ENCODE measurements at places on chromosomes 1 and 21. TPM values are rescaled to one million over a fixed set of nuclear protein-coding genes. Genes with fewer than 3 reads are reported as not detected.
A peak's percentile ranks its signal among the peaks of the same experiment; 100 is the strongest.

GRCh38 chr1:224266915-224267856 lies 62.8 kb downstream of the NVL start:
- no peak for DNase-seq

- no peak for DNase-seq
Observed at GRCh38 chr1:36486439-36487335, 4.0 kb upstream of the CSF3R start.

DNA sequence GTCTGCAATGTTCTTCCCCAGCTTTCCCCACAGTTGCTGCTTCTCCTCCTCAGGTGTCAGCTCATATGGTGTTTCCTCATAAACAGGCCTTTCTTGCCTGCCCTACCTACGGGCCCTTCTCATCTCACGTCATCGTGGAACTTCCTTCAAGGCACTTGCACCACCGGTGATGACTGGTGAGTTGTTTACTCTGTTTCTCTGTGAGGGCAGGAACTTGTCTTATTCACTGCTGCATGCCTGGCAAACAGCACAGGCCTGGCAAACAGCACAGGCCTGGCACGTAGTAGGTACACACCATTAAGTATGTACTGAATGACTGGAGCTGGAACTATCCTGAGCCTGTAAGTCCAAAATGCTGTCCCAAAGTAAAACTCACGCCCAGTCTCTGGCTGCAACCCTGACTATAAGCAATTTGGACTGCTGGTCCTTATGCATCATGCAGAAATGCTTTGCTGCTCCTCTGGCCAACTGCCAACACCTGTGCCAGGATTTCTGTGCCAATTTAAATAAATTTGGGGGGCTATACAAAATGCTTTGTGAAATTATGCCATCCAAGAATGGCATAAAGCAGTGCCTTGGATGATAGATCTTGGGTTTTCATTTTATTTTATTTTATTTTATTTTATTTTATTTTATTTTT lies 25.7 kb downstream of the STK40 start:
- peak; percentile 29 for DNase-seq

GRCh38 chr1:165854101-165854845 lies 26.9 kb downstream of the UCK2 start:
- no peak for DNase-seq

- DNase-seq, result no peak
Observed at GRCh38 chr21:43279578-43279894, 110.7 kb downstream of the CRYAA start.

DNA sequence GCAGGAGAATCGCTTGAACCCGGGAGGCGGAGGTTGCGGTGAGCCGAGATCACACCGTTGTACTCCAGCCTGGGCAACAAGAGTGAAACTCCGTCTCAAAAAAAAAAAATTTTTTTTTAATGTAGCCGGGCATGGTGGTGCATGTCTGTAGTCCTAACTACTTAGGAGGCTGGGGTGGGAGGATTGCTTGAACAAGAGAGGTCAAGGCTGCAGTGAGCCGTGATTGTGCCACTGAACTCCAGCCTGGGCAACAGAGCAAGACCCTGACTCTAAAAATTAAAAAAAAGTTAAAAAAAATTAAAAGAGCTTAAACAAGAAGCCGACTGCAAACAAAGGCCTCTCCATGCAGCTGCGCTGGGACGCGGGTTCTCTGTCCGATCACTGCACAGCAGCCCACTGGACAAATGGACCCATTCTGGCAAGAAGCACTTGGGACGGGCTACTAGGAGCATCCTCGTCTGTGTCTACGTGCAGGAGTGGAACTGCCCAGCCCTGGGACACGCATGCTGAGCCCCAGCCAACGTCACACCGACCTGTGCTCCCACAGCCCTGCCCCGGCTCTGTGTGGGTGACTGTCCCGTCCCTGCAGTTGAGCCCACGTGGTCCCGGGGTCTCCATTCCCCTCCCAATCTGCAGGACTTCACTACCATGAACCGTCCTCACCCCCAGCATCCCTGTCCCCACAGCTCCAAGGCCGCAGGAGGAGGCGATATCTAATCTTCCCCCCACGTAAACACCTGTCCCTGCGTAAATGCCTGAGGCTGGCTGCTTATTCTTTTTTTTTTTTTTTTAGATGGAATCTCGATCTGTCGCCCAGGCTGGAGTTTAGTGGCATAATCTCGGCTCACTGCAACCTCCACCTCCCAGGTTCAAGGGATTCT lies 12.3 kb downstream of the SLC35E2B start:
- no peak for DNase-seq

GRCh38 chr21:42655796-42656770 lies 2.7 kb downstream of the PDE9A start:
- DNase-seq, result no peak

GRCh38 chr21:33434770-33435360 lies 31.7 kb downstream of the IFNGR2 start:
- DNase-seq, result peak; percentile 33

DNA sequence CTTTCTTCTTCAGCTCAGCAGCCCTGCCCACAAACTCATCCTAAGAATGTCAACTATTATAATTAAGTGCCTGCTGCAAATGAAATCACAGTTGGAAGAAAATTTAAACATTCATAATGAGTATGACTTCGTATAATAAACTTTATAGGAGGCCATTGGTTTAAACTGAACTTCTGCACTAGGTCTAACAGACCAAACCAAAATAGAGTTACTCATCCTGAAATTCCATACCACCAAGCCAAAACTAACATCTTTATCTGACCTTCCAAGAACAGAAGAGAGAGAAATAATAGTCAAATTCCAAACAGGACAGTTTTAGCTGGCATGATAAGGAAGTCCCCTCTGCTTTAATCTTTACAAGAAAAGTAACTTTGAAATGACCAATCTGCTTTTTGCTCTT lies 472.4 kb upstream of the PRMT6 start:
- DNase-seq, result no peak

DNA sequence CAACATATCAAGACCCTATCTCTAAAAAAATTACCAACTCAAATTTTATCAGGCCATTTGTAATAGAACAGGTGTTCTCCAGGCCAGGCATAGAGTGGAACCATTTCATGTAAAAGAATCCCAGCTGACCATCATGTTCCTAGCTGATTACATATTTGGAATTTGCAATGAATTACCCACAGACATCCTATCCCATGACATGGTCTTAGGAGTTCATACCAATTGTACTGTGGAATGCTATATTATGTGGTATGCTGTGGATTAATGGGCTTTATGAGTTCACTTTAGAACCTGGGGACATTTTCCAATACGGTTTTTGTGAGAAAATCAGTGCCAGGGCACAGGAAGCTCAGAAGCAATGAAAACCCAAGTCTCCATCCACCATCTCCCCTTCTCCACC lies 110.3 kb downstream of the ZNF281 start:
- DNase-seq, result no peak

DNA sequence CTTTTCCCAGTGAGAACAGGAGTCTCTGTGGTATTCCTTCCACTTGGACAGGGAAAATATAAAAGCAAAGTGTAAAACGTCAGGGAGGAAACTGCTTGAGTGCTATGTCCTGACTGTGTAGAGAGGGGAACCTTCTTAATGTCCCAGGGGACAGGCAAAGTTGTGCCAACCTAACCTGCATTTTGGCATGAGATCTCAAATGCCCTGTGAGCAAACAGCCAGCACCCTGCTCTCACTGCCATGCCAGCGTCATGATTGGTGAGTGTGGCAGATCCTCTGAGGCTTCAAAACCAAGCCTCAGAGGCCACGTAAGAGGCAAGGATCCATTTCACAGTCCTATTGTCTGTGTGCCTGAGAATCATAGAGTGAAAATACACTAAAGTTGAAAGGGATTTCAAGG lies 49.7 kb upstream of the RAP1A start:
- no peak for DNase-seq

GRCh38 chr1:33188572-33189275 lies 6.9 kb upstream of the TRIM62 start:
- DNase-seq, result no peak

LEFTY1 gene
- 0.12 TPM for total RNA-seq

FTCD gene
- total RNA-seq, result 0.56 TPM

C1orf53 gene
- 1.3 TPM for total RNA-seq

C1orf210 gene
- not detected for total RNA-seq

DPT gene
- not detected for total RNA-seq
